ENCODE measurements at places on chromosomes 3 and 15.
A peak's percentile ranks its signal among the peaks of the same experiment; 100 is the strongest.

- no peak for DNase-seq
Measured at GRCh38 chr15:86765281-86765680, 685.6 kb downstream of the AGBL1 start.

DNA sequence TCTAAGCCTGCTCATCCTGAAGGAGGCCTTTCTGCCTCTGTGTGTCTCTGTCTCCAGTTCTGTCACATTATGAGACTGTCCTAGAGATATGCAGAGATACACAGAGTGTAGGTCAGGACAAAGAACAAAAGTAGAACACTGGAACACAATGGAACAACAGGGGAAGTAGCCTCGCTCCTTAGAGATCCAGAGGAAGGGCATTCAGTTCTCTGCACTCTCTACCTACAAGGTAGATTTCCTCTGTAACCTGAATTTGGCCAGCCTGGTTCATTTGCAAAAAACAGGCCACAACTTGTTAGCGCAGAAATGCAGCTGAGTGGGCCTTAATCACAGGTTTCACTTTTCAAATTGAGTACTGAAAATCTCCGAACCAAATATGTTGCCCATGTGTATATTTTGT, 19.4 kb downstream of the NEK10 start:
- no peak for DNase-seq

DNA sequence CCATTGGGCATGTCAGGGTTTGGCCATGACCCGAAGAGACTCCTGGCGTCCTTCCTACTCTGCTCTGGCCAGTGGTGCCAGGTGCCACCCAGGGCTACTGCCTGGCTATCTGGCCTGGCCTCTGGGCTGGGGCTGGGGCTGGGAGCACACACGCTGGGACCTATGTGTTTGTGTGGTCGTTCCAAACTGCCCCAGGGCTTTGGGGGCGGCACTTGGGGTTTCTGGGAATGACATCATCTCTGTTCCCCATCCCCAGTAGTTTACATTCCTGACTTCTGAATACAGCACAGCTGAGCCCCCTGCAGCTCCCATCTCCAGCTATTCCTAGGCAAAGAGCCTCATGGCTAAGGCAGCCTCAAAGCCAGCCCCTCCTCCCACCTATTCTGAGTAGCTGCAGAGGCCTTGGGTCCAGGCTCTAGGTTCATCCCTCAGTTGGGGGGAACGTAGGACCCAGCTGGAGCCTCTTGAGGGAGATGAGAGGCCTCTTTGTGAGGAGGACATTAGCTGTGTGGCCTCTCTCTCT, 24.3 kb downstream of the PLEKHO2 start:
- DNase-seq: no peak

DNA sequence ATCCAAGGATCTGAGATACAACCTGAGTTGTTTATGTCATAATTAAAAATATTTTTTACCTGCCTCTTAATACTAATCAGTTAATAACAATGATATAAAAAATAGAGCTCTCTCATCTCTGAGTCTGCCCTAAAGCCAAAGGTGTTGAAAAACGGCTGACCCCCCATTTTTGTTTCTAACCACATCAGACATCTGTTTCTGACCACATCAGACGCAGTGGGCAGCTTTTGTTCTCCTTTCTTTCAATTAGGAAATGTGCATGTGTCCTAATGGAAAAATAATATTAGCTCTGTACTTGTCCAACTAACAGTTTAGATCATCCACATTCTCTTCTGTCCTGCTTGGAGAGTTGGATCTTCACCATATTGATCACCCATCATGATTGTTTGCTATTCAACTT, 144.6 kb downstream of the SHOX2 start:
- no peak for DNase-seq

- peak; percentile 56 for DNase-seq
Measured at GRCh38 chr3:53324105-53324504, 23.2 kb downstream of the DCP1A start.

DNA sequence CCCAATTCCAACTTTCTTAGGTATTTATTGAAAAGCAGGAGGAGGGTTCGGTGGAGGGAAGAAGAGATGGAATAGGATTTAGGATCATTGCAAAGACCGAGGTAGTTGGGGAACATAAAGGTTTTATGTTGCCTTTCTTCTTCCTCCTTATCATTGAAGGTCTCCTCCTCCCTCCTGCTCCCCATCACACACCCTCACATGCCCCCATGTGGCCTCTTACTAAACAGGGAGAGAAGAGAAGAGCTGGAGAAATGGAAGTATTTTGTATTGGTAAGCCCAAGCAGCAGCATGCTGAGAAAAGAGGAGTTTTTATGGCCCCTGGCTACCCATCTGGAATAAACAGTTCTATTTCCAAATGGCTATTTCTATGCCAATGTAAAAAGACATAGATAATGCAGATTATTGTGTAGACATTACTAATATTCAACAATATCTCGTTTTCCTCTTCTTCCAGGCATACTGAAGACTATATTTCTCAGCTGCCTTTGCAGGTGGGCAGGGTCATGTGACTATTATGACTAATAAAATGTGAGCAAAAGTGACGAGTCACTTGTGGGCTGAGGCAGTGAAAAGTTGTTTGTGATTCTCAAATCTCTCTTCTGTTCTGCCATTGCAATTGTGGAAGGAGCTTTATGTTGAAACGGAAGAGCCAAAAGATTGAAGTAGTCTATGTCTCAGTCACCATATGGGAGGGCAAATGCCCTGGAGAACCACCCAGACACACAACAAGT, 5.2 kb upstream of the GPR176 start:
- DNase-seq: no peak

DNA sequence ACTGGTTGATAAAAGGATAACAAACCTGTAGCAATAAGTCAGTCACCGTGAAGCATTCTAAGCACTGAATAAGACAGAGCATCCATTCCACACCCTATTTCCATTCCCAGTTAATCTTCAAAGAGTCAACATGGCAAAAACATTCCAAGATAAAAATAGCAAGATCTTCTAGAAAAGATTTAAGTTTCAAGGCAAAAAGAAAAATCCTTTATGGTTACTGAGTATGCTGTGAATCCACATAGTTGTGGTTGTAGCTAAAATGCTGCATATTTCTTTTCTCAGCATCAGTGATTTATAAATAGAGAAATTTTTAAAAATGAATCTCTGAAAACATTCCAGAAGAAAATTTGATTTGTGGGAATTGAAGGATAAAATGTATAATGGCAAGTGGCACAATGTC, 21.1 kb downstream of the GAP43 start:
- DNase-seq: no peak
